ENCODE measurements at places on chromosomes 12 and 14.

GRCh38 chr14:50677527-50678063 lies 9.5 kb upstream of the SAV1 start:
- no peak for DNase-seq

GRCh38 chr14:44113769-44114730 lies 393.0 kb downstream of the FSCB start:
- no peak for DNase-seq

DNA sequence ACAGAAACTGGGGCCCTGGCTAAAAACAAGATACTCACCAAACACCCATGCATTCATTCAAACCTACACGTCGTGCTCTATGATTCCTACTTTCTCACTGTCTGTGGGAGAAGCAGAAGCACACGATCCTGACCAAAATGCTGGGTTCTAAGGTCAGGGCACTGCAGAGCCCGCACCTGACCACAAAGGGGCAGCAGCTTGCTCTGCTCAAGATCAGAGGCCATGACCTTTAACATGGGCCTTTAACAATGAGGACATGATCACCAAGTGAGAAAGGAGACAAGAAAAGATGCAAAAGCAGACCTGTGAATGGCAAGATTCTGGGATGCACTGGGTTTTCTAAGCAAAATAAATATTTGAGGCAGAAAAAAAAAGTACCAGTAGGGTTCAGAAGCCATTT lies 40.1 kb upstream of the VPS33A start:
- no peak for DNase-seq

DNA sequence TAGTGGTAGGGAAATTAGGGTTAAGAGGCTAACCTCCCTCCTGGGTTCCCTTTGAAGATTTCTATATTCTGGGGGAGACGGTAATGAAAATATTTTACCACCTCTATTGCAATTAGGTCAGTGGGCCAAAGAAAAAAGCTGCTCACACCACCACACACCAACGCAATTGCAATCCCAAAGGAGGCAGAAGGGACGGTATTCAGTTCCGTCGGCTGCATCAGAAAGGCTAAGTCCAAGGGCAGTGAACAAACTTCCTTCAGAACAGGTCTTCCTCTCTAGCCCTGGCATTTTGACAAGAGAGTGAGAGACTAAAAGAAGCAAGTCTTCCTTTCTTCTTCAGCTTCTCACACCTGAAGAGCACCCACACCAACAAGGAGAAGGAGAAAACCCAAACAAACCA lies 51.2 kb downstream of the OTX2 start:
- DNase-seq = no peak

DNA sequence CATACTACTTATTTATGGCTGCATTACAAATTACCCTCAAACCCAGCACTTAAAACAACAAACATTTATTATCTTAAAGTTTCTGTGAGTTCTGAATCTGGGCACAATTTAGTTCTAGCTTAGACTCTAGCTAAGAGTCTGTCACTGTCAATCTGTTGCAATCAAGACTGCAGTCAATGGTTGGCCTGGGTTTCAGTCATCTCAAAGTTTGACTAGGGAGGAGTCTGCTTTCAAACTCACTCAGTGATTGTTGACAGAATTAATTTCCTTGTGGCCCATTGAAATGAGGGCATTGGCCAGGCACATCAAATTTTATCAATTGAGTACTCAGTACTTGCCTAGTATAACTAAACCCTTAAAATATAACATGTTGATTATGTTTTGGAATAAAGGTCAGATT lies 51.6 kb downstream of the ARID2 start:
- DNase-seq = no peak

GRCh38 chr12:12585115-12585863 lies 22.6 kb upstream of the DUSP16 start:
- DNase-seq = no peak

- DNase-seq = no peak
Observed at GRCh38 chr14:35855876-35856481, 29.8 kb downstream of the BRMS1L start.

- DNase-seq = no peak
Observed at GRCh38 chr14:98328496-98328895, 943.5 kb downstream of the BCL11B start.

DNA sequence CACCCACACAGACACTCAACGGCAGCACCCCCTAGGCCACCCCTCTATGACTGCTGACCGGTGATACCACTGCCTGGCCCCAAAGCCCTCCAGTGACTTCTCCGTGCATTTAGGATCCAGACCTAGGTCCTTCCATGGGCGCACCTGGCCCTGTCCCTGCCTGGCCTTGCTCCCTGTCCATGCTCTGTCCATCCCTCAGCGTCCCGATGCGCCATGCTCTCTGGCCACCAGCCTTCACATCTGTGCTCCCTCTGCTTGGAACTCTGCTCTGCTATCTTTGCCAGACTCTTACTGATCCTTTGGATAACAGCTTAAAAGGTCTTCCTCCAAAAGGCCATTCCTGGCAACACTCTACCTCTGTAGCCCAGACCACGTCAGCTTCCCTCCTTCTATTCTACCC lies 25.4 kb upstream of the HDAC7 start:
- DNase-seq = no peak

GRCh38 chr12:23827353-23827752 lies 122.1 kb downstream of the SOX5 start:
- no peak for DNase-seq

GRCh38 chr12:68159681-68160304 lies at the start of gene IFNG:
Gene IFNG (minus strand): TSS chr12:68159740. CDS start chr12:68159615, 125 bp downstream.
- DNase-seq = no peak

DNA sequence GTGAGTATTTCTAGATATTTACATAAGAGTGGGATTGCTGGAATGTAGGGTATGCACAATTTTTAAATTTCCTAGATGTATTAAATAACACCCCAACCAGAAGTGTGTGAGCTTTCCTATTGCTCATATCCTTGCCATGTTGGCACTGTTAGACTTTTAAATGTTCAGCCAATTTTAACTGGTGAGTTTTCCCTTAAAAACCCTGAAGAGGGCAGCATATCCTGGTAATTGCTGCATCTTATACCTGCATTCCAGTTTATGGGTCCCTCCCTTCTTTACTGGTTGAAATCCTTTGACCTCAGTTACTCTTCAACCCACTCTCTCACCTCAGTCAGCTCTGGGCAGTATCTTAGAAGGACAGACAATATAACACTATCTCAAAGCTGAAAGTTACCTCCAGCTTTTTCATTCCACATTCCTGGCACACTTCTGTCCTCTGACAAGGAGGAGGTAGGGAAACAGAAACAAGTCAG lies 270.6 kb downstream of the PAWR start:
- no peak for DNase-seq

DNA sequence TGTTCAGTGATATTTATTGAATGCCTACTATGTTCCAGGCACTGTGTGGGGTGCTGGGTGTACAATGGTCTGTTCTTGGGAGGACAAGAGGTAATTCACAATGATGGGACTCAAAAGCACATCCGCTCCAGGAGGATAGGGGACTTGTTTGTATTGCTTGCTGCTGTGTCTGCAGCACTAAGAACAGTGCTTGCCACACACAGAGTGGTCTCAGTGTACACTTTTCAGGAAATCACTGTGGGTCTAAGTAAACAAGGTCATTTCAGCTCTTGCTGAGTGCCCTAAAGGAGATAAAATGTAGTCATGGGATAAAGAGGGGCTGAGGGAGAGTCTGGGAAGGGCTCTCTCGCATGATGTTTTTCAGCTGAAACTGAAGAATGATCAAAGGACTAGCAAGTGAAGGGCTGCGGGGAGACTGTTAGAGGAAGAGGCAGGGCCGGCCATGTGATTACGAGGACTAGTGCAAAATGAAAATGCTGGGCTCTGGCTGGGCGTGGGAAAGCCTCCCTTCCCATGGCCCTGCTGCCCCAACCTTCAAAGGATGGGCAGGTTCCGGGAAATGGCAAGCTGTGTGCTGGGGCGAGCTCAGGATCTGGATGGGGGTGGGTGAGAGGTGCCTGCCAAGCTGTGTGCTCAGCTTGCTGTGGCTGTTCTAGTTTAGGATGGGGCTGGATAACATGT lies 39.1 kb downstream of the ADCK1 start:
- no peak for DNase-seq

- DNase-seq = no peak
Observed at GRCh38 chr14:90924621-90925340, 108.6 kb upstream of the TTC7B start.

DNA sequence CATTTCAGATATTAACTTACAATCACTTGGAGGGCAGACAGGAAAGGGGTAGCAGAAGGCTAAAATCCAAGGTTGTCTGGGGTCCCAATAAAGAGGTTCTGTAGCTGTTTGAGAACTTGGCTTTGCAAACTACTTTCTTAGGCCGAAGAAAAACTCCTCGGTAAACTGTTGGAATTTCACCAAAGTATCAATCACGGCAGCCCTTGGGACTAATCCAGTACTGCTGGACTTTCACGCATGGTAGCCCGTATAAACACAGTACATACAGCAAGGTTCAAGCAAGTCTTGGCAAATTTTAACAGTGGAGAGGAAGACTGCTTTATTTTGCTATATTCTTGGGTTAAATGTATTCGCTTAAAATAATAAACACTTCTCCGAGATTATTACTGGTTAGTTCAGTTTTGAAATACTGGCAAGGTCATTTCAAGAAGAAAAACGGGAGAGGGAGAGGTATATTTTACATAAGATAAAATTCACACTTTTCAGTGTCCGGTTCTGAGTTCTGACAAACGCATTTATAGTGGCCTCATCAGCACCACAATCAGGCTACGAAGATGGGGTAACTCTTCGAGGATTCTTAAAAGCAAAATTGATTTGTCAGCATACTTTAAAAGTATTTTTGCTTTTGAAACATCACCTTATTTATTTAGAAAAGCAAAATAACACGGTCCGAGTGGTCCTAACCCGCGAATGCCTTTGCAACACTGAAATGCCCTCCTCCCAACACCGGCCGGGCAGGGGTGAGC lies 1.3 kb downstream of the SETD3 start:
- DNase-seq = no peak

GRCh38 chr12:2020511-2020910 lies 16.3 kb upstream of the DCP1B start:
- DNase-seq = no peak

GRCh38 chr14:98099527-98099926 lies 1172.5 kb downstream of the BCL11B start:
- DNase-seq = no peak

DNA sequence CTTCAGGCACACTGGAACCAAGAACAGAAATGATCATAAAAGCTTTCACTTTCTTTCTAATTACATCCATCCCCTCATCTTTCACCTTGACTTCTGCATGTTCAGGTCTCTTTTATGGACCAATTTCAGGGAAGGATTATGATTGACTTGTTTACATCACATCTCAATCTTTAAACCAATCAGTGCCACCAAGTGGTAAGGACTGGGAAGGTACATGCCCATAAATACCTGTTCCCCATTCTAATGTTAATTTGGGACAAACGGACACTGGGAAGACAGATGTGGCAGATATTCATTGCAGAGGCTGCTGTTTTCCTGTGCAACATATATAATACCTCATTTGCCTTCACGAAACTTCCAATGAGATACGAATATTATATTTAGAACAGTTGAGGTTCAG lies 978.1 kb downstream of the GALC start:
- DNase-seq = no peak

GRCh38 chr14:64717870-64718269 lies 13.6 kb downstream of the PLEKHG3 start:
- no peak for DNase-seq

DNA sequence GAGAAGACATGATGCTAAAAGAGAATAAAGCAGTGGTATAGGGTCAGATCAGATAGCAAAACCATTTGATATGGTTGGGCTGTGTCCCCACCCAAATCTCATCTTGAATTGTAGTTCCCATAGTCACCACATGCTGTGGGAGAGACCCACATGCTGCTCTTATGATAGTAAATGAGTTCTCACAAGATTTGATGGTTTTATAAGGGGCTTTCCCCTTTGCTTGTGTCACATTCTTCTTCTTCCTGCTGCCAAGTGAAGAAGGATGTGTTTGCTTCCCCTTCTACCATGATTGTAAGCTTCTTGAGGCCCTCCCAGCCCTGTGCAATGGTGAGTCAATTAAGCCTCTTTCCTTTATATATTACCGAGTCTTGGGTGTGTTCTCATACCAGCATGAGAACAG lies 49.4 kb downstream of the SLC16A7 start:
- DNase-seq = no peak

- no peak for DNase-seq
Observed at GRCh38 chr12:65275627-65276026, 2.9 kb upstream of the MSRB3 start.

- DNase-seq = no peak
Observed at GRCh38 chr14:29897181-29897580, 30.5 kb downstream of the PRKD1 start.

- no peak for DNase-seq
Observed at GRCh38 chr14:99253890-99254289, 18.1 kb downstream of the BCL11B start.

DNA sequence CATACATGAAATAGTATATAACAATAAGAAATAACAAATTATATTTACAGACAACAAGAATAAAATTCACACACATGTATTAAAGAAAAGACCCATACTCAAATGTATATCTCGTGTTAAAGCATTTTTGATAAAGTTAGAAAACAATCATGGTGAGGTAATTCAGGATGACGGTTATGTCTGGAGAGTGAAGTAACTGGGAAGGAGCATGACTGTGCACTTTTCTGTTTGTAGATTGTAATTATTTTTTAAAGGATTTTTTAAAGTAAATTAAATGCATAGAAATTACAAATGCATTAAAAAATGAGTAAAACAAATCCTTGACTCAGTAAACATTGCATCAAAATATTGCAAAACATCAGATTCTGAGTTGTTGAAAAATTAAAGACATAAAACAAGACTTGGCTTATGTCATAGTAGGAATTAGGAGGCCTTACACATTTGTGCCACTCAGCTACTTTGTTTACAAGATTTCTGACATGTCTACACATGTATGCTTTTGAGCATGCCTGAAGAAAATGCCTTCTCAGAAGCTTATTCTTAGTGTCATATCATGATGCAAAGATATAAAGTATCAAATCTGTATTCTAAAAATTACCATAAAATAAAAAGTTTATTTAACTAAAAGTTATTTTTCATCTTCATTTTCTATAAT lies 1325.1 kb downstream of the SLC16A7 start:
- no peak for DNase-seq

DNA sequence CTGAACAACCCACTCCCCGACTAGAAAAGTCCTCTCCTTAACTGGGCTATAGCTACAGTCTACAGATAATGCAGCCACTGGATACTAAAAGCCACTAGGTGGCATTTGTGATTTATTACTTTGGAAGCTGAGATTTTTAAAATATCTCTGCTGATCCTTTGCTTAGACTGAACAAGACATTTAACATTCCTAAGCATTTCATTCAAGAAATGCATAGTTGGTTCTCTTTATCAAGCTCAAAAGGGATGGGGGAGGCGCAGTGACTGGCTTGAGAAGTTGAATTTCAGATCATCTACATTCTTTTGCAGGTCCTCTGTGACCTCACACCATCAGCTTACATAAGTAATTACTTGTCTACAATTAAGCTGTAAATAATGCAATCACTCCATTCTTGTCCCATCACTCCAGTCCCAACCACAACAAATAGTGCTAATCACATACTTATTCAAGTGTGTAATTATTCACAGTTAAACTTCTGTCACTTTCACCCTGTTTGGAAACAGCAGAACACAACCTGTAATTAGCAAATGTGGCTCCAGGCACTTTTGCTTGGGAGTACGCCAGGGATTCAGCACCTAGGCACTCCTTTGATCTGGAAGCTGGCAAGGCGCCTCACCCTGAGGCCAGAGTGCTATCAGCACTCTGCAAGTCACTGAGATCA lies 203.6 kb downstream of the NOVA1 start:
- no peak for DNase-seq

Data from activated CD4-positive, alpha-beta T cell treated with anti-CD3 and anti-CD28 coated beads, Interleukin-2, amount 50 U/mL, for 4 hours (primary cell).